Glutamatergic neuron (in vitro differentiated cells): ENCODE measurements at places on chromosomes 3 and 15. TPM values are rescaled to one million over a fixed set of nuclear protein-coding genes. Genes with fewer than 3 reads are reported as not detected.

Gene PLSCR2
- not detected for total RNA-seq

Gene EFCC1
- total RNA-seq: not detected

Gene LOXL1
- total RNA-seq: 163 TPM

Gene BFSP2
- total RNA-seq: not detected

Gene ABHD2
- total RNA-seq: 101 TPM

Gene LSAMP
- total RNA-seq: 67.1 TPM

Gene CSK
- 72.6 TPM for total RNA-seq

Gene SAXO2
- total RNA-seq: 0.20 TPM

Gene NMNAT3
- 0.61 TPM for total RNA-seq

Gene COL6A6
- 0.25 TPM for total RNA-seq

Gene PAQR5
- total RNA-seq: not detected

Gene GOLGA8J
- total RNA-seq: not detected

Gene ITGA11
- total RNA-seq: 0.22 TPM

Gene SERINC4
- total RNA-seq: not detected

Gene AEN
- 15.4 TPM for total RNA-seq

Gene SEMA3G
- 0.59 TPM for total RNA-seq

Gene CSPG5
- total RNA-seq: 0.76 TPM

Gene PLSCR1
- 4.1 TPM for total RNA-seq

Gene GRIP2
- 0.34 TPM for total RNA-seq

Gene NGLY1
- 28.0 TPM for total RNA-seq

Gene AHSG
- total RNA-seq: not detected

Gene CILP
- total RNA-seq: 0.12 TPM

Gene NUP210
- 2.4 TPM for total RNA-seq

Gene CHST13
- not detected for total RNA-seq

Gene RPP25
- total RNA-seq: 2.3 TPM
